Activated naive CD4-positive, alpha-beta T cell treated with anti-CD3 and anti-CD28 coated beads, Interleukin-2, amount 10 ng/mL, durations not matched to agents 5 hours and 36 hours (primary cell): ENCODE measurements at places on chromosomes 1 and 21. TPM values are rescaled to one million over a fixed set of nuclear protein-coding genes. Genes with fewer than 3 reads are reported as not detected.

SIPA1L2 gene
- 0.35 TPM for total RNA-seq

HES3 gene
- total RNA-seq: not detected

RUNX1 gene
- 39.0 TPM for total RNA-seq

UTS2 gene
- not detected for total RNA-seq

LPAR3 gene
- 3.6 TPM for total RNA-seq

GNG12 gene
- not detected for total RNA-seq

COL24A1 gene
- not detected for total RNA-seq

TMCO2 gene
- 0.38 TPM for total RNA-seq

ACOT7 gene
- 52.9 TPM for total RNA-seq

CFHR4 gene
- total RNA-seq: not detected

FCRL2 gene
- not detected for total RNA-seq

RPTN gene
- total RNA-seq: not detected

RGS8 gene
- total RNA-seq: not detected

MEGF6 gene
- 30.8 TPM for total RNA-seq
